Regular cardiac myocyte (primary cell): ENCODE measurements at places on chromosomes 6 and 20. TPM values are rescaled to one million over a fixed set of nuclear protein-coding genes. Genes with fewer than 3 reads are reported as not detected.

The CASS4 gene
- 0.28 and 2.9 TPM in 2 replicates for total RNA-seq

The CCN5 gene
- total RNA-seq = under 0.01 and 3.7 TPM in 2 replicates

The VWA7 gene
- under 0.01 TPM in 1 of 2 replicates, not detected in the other for total RNA-seq

The FAM162B gene
- 19.9 and 23.7 TPM in 2 replicates for total RNA-seq

The MEA1 gene
- total RNA-seq = 65.1 and 125 TPM in 2 replicates

The PPP1R14C gene
- total RNA-seq = 0.38 and 2.5 TPM in 2 replicates

The TEAD3 gene
- 5.4 and 6.9 TPM in 2 replicates for total RNA-seq

The CST5 gene
- total RNA-seq = not detected in 2 replicates

The LPIN3 gene
- total RNA-seq = 7.7 and 7.9 TPM in 2 replicates

The TUBB2A gene
- 50.2 and 106 TPM in 2 replicates for total RNA-seq

The SPINT3 gene
- total RNA-seq = not detected in 2 replicates

The NFS1 gene
- total RNA-seq = 26.5 and 28.0 TPM in 2 replicates

The CD40 gene
- 5.8 and 14.9 TPM in 2 replicates for total RNA-seq

The C20orf144 gene
- 0.19 and 0.28 TPM in 2 replicates for total RNA-seq

The GPX5 gene
- total RNA-seq = not detected in 2 replicates

The DEFB119 gene
- total RNA-seq = not detected in 2 replicates

The TBC1D32 gene
- total RNA-seq = 10.5 and 20.6 TPM in 2 replicates

The WFDC10B gene
- total RNA-seq = not detected in 2 replicates

The C6orf58 gene
- 0.19 TPM in 1 of 2 replicates, not detected in the other for total RNA-seq

The ECT2L gene
- under 0.01 TPM in 1 of 2 replicates, not detected in the other for total RNA-seq

The BMP2 gene
- 4.8 and 6.7 TPM in 2 replicates for total RNA-seq

The COL19A1 gene
- under 0.01 and 1.4 TPM in 2 replicates for total RNA-seq

The PSORS1C2 gene
- total RNA-seq = not detected in 2 replicates

The DZANK1 gene
- 0.56 and 1.2 TPM in 2 replicates for total RNA-seq

The AKAP12 gene
- 185 and 198 TPM in 2 replicates for total RNA-seq

The XPO5 gene
- 21.4 and 28.8 TPM in 2 replicates for total RNA-seq

The LST1 gene
- not detected in 2 replicates for total RNA-seq
